DMS53 (cell line): ENCODE measurements at places on chromosomes 1 and 21.

DNA sequence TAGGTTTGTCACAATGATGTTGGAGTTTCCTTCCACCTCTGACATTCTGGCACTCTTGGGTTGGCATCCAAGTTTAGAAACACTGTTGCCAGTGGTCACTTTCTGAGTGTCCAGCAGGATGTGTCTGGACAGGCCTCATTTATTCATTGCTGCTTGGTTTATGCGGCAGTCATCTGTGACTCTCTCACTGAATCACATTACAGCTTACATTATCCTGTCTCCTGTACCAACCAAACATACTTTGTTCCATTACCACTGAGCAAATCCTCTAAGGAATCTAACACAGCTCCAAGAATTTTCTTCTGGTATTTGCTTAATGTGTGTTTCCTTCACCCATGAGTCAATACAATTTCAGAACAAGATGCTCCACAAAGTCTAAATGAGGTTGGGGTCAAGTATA is 19.9 kb downstream of the SGIP1 start:
- no peak for DNase-seq

DNA sequence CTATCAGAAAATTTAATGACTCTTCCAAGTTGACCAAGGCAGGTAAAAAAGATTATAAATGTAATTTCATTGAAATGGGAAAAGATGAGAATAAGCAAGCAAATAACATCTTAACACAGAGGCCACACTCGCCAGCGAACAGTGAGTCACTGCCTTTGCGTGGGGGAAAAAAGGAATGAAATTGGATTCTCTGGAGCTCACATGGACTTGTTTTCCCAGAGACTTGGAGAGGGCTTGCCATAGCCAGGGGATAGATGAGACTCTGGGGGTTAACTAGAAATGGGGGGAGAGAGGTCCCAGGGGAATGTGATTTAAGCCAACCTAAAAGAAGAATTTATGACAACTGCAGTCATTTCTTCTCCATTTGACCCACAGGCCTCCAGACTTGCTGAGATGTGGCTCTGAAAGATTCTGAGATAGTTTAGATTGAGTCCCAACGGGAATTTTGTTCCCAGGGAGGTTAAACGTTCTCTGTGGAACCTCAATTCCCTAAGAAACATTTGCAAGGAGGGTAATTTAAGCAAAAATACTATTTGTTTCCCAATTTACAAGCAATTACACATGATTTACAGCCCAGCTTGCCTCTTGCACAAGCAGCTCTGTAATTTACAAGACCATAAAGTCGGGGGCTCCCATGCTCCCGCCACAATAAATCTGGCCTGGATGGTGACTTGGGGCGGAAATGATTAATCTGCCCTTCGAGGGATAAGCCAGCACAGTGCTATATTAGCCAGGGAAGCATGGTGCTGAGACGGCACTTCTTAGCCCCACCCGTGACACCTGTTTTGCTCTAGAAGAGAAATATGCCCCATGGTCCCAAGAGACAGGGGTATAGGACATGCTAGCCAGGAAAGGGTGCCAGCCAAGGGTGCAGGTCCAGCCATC is 68.8 kb downstream of the GRIK3 start:
- no peak for DNase-seq

DNA sequence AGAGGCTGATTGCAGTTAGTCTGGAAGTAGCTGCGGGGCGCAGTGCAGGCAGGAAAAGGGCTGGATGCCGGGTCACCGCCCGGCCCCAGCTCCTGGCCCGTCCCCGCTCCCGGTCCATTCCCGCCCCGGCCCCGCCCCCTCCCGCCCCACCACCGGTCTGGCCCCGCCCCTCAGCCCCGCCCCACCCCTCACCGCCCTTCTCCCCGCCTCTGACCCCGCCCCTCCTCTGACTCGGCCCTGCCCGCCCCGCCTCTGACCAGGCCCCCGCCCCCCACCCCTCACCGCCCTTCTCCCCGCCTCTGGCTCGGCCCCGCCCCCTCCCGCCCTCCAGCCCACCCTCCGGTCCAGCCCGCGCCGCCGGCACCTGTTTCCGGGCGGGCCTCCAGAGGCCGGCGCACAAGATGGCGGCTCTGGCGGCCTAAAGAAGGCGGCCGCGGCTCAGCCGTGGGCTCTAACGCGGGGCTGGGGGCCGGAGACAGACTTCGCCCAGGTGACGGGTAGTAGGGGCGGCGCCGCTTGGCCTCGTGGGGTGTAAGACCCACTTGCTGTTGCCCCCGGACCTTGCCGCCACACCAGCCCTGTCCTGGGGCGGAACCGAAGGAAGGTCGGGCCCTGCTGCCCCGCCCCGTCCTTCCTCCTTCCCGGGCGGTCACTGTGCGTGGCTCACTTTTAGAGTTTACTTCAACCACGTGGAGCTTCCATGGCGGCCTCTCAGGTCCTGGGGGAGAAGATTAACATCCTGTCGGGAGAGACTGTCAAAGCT is at the start of gene UBIAD1:
UBIAD1 (plus strand) TSS at position 367 of the 763 bp plus-strand sequence; CDS start at position 701, 334 bp downstream.
- DNase-seq: peak; percentile 96

GRCh38 chr1:206570529-206570928 is 41.7 kb downstream of the EIF2D start:
- DNase-seq: no peak

DNA sequence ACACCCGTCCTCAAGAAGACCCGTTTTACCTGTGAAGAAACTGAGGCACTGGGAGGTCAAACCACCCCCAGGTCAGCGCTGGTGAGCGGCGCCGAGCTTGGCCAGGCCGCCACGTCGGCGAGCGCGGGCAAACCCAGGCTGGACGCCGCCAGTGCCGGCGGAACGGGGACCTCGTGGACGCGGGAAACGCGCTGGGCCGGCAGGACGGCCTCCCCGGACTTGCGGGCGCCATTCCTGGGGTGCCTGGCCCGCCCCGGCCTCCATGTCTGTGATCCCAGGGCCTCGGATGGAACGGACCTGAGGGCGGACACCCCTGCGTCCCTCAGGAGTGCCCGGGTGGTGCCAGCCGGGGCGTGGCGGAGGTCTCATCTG is 764 bp upstream of the SUMO3 start:
- DNase-seq: no peak

- no peak for DNase-seq
Observed at GRCh38 chr1:89363196-89363595, 663 bp upstream of the GBP6 start.

- DNase-seq: no peak
Observed at GRCh38 chr1:59137276-59137615, 159.6 kb upstream of the FGGY start.

DNA sequence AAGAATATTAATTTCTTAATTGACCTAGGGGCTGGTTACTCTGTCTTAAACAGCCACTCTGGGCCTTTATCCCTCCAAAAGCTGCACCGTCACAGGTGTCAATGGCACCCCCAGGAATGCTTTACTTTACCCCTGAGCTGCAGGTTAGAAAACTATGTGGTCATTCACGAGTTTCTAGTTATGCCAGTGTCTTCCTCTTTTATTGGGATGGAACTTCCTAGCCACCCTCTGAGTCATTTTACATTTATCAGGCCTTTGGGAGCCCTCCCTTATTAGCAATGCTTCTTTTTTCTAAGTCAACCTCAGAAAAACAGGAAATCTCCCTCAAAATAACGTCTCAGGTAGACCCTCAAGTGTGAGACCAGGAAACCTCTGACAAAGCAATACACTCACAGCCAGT is 59.4 kb upstream of the USH2A start:
- no peak for DNase-seq

- no peak for DNase-seq
Observed at GRCh38 chr1:119735217-119735616, 23.5 kb downstream of the PHGDH start.

DNA sequence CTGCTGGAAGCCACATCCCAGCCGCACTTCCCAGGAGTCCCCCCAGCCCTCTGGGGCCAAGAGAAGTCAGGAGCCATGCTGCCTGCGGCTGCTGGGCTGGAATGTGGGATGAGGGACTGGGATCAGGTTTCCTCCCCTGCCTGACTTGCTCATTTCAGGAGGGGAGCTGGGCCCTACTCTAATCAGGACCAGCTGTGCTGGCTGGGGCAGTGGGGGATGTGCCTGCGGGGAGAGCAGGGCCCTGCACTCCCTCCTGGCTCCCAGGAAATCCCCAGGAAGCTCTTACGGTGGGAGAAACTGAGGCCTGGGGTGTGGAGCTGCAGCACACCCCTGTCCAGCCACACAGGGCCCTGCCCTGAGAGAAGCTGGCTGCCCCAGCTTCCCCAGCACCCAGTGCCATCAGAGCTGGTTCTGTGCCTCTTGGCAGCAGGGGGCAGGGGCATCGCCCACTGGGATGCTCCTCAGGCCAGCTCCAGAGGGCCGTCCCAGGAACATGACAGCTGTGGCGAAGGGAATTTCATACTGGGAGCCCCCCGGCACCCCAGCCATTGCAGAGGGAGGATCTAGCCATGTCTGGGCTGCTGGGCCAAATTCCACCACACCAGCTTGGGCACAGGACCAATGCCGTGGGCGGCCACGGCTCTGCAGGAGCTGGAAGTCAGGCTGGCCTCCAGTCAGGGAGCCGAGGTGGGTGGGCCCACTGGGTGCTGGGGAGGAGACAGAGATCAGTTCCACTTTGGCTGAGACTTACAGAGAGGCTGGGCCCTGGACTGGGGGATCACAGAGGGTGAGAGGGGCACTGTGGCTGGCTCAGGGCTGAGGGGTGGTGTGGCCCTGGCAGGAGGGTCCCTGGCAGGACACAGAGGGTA is 21.3 kb upstream of the PRSS38 start:
- DNase-seq: no peak

- no peak for DNase-seq
Observed at GRCh38 chr21:34807881-34808568, 139.2 kb downstream of the CLIC6 start.

GRCh38 chr1:8202182-8202905 is 115.6 kb upstream of the SLC45A1 start:
- DNase-seq: peak; percentile 81

DNA sequence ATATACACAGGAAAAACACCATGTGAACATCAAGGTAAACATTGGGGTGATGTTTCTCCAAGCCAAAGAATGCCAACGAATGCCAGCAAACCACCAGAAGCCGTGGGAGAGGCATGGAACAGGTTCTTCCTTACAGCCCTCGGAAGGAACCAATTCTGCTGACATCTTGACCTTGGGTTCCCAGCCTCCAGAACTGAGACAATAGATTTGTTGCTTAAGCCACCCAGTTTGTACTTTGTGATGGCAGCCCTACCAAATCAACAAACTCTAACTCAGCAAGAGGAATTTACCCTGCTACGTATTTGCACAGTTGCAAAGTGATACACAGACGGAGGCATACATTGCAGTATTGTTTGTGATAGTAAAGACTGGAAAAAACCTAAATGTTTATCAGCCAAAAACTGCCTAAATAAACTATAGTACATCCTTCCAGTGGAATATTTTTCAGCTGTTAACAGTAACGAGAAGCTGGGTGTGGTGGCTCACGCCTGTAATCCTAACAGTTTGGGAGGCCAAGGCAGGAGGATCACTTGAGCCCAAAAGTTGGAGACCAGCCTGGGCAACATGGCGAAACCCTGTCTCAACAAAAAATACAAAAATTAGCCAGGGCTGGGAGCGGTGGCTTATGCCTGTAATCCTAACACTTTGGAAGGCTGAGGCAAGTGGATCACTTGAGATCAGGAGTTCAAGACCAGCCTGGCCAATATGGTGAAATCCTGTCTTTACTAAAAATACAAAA is 12.5 kb upstream of the ZC3H12A start:
- DNase-seq: no peak

DNA sequence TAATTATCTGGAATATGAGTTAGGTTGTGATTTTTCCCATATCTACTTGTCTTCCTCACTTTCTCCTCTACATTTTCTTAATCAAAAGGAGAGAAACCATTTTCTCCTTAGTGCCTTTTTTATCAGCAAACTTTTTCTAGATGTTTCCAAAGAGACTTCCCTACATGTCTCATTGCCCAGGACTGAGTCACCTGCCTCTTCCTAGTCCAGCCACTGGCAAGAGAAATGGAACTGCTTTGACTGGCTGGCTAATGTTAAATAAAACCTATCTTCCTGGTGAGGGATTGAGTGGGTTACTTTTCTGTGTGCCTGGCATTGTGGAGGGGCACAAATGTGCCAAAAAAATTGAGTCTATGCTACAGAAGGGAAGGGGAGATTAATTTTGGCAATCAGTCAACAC is 52.1 kb upstream of the CD5L start:
- no peak for DNase-seq
